ENCODE measurements at places on chromosomes 1 and 21.

- DNase-seq, result no peak
These were observed 32.1 kb downstream of the CACNA1S start for GRCh38 chr1:201080135-201080534.

- no peak for DNase-seq
These were observed 72.9 kb downstream of the SIK1 start for GRCh38 chr21:43354026-43354420.

GRCh38 chr1:225934711-225935110 is 6.3 kb downstream of the LEFTY2 start:
- no peak for DNase-seq

GRCh38 chr1:41783189-41783639 is 135.5 kb downstream of the HIVEP3 start:
- no peak for DNase-seq

GRCh38 chr1:45621895-45622523 is 1.8 kb downstream of the CCDC17 start:
- no peak for DNase-seq

- DNase-seq, result no peak
These were observed 21.9 kb upstream of the ID3 start for GRCh38 chr1:23581219-23581618.

GRCh38 chr1:33284049-33284448 is 27.8 kb downstream of the ZNF362 start:
- DNase-seq, result no peak

DNA sequence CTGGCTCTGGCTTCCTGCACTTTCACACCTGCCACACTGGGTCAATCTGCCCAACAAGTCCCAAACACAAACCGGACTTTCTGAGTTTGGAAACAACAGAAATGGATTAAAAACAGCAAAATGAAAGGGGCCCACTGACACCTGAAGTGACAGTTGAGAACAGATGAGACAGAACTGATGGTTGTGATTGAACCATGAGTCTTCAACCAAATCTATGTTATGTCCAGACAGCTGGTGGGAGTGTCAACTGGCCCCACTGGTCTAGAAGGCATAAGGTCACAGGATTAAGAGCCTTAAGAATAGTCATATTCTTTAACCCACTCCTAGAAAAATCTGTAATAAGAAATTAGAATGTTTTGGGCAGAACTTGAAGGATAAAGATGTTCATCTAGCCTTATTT is 13.0 kb upstream of the ATP13A2 start:
- DNase-seq, result no peak

DNA sequence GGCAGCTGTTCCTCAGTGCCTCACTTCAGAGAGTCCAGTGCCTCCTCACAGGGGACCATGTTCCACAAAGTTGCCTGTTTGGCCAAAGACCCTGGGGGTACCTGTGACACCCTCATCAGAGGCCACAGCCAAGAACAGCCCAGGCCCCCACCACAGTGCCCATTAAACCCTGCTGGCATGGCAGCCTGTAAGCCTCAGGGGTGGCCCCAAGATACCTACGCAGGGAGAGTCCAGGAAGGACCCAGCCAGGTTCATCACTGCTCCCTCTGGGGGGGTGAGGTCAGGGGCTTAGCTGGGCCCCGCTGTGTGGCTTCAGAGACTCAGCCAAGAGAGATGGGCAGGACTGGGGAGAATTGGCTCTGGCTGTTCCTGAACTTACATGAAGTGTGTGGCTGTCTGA is 19.1 kb upstream of the PRDM16 start:
- DNase-seq, result no peak

DNA sequence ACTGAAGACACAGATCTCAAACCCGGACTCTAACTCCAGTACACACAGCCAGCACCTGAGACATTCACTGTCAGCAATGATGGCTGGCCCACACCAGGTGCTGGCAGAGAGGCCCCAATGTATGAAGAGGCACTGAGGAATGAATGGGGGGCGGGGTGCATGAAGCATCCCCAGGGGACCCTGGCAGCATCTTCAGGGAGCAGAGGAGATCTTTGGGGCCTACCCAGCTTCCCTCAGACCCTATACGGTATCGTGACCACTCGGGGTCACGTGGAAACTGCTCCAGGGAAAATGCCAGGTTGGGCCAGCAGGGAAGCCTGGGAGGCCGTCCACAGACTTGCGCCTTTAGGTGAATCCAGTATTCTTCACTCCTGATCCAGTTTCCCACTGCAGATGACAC is 84.3 kb downstream of the NPHP4 start:
- DNase-seq, result no peak

GRCh38 chr1:169091480-169091941 is 15.0 kb upstream of the ATP1B1 start:
- no peak for DNase-seq

- DNase-seq, result no peak
These were observed 429.5 kb downstream of the NPHP4 start for GRCh38 chr1:5562769-5563168.

DNA sequence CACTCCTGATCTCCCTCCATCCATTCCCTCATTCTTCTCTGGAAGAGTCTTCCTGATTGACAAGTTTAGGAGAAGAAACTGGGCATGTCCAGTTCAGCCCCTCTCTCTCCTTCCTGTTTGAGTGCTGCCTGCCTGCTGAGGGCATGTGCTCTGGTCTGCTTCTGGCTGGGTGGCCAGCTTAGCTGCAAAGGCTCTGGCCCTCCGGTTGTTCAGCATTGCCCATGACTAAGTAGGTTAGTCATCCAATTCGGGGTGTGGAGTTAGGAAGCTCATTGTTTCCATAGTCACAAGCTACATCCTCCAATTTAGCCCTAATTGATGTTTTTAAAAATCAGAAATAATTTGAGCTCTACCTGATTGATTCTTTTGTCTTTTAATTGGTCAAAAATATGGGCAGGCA is 25.6 kb upstream of the PLA2G2E start:
- DNase-seq, result no peak

GRCh38 chr1:101136271-101136670 is 100.5 kb upstream of the S1PR1 start:
- no peak for DNase-seq

- DNase-seq, result peak; percentile 77
These were observed 20.3 kb downstream of the ENO1 start for GRCh38 chr1:8858112-8858668.

DNA sequence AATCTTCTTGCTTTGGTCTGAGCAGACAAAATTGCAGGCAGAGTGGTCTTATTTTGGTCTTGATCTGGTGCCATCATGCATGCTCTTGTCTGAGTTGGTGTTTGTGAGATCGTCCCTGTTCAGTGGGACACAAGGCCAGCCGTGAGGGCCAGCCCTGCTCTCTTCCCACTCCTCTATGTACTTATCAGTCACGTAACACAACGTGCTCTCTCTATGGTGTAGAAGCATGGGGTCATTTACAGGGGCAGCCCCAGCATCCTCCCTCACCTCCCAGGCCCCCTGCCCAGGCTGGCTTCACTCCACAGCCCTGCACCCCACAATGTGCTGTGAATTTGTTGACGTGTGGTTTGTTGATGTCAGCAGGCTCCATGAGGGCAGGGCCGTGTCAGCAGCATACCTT is 18.3 kb upstream of the UTS2 start:
- DNase-seq, result no peak

- DNase-seq, result no peak
These were observed 9.9 kb upstream of the NADK start for GRCh38 chr1:1788136-1788535.

- no peak for DNase-seq
These were observed 23.2 kb upstream of the TMEM222 start for GRCh38 chr1:27298632-27299384.

- no peak for DNase-seq
These were observed 774.5 kb downstream of the USP25 start for GRCh38 chr21:16504281-16504680.

DNA sequence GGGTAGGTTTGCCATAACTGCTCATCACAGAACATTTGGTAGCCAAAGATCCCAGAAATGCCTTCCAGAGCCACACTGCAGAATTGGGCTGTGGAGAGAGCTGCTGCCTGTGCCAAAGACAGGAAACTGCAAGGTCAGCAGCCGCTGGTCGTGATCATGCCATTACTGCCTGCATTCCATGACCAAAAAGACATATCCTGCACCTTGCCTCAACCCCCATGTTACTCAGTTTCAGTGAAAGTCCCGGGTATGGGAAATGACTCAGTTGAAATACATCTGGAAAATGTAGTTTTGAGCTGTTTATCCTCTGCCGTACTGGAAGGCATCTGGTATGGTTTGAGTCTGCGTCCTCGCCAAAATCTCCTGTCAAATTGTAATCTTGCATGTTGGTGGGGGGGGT is 161.7 kb downstream of the FCRL5 start:
- DNase-seq, result no peak

DNA sequence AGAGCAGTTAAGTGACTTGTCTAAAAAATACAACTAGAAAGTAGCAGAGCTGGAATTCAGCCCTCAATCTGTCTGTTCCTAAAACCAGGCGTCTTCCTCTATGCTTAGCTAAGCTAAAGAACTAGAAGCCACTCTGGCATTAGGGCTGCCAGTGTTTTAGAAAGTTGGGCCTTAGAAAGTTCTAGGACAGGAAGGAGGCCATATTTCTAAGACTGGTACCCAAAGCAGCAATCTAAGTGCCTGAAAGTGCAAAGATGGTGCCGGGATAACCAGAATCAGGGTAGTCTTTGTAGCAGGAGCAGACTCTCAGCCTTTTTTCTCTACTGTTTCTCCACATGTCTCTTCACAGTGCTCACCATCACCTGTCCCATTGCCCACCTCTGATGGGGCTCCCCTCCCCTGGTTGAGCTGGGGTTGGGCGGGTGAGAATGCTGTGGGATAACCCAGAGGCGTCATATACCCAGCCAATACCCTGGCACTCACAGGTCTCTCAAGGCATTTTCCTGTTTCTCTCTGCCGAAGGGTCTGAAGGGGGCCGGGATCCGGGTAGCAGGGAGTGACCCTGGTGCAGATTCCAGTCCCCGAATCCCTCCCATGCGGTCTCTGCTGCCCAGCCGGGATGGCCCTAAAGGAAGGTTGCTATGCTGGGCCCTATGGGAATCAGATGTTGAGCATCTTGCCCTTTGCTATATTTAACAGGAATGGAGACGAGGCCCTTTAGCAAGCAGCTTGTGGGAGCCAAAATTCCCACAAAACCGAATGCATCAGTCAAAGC is 1.1 kb upstream of the RCSD1 start:
- no peak for DNase-seq

DNA sequence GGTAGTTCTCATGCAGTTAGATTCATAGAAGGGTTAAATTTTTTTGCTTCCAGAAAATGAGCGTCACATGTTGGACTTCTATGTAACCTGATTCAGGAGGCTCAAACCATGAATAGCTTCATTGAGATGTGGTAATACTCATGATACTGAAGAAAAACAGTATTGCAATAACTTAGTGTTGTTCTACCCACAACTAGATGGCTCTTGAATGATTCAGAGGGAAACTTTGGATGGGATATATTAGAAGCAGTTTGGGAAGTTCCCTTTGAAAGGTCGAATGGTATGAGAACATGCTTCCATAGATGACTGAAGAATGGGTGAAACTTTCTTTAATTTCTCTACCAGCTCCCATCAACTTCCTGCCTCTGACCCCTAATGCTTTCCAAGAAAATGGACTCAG is 211.7 kb upstream of the PTGFR start:
- no peak for DNase-seq

- no peak for DNase-seq
These were observed 136.6 kb downstream of the TOMM20 start for GRCh38 chr1:234992065-234992464.

DNA sequence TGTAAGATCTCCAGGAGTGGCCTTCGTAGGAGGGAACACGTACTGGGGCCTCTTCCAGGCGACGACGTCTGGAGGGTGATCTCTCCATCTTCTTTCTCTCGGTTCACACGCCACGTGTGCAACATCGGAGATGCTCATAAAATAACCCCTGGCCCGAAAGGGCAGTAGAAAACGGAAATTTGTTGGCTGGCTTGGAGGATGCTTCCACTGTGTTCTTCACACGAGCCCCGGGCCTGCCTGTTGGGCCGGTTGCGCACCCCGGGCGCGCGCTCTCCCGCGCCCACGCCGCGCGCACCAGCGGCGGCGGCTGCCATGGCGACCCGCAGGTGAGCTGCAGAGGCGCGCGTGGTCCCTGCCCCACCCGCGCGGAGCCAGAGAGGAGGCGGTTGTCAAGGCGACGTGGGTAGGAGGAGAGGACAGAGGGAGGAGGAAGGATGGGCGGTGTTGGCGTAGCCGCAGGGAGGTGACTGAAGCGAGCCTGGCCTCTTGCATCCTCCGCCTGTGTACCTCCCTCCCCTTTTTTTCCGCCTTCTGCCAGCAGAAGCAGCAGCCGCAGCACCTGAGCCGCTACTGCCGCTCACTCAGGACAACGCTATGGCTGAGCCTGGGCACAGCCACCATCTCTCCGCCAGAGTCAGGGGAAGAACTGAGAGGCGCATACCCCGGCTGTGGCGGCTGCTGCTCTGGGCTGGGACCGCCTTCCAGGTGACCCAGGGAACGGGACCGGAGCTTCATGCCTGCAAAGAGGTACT is at the start of gene ELAPOR1:
Gene ELAPOR1 (plus strand): TSS at position 526 of the 752 bp plus-strand sequence. CDS start 69 bp downstream, at position 595.
- peak; percentile 28 for DNase-seq

- DNase-seq, result no peak
These were observed 79.3 kb downstream of the MAP3K7CL start for GRCh38 chr21:29209696-29210095.

- no peak for DNase-seq
These were observed 199.9 kb downstream of the LYPLAL1 start for GRCh38 chr1:219373616-219373935.

GRCh38 chr1:24966121-24966723 is 36.1 kb upstream of the RUNX3 start:
- DNase-seq, result no peak

DNA sequence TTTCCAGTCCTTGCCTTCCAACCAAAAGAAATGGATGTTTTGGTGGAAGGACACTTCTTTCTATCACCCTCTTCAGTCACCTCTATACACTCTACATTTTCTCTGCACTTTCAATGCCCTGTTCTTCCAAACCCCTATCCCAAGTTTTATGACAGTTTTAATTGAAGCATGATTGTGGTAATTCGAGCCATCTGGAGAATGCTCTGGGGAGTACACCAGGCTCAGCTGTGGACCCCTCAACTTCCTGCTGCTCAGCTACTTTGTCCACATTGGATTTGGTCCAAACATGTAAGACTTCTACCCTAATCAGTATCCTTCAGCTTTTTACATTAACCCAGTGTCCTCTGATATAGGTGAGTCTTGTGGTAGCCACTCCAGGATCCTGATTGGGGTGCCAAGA is 129.6 kb downstream of the SYT2 start:
- no peak for DNase-seq

DNA sequence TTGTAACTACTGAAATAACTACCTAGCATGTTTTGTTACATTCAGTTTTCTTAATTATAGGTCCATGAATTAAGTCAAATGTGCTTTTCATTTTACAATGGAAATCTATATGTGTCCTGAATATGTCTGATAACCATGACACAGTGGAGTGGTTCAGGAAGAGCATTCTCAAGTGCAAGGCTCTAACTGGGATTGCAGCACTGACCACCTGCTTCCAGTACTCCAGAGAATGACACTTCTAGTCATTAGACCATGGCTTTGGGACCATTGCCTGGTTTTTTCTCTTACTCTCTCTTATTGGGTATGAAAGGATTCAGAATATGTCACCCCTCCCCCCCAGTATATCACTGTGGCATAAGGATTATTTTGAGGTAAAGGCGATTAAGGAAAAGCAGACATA is 204.9 kb upstream of the CACYBP start:
- no peak for DNase-seq

GRCh38 chr1:223720971-223721591 is 8.7 kb downstream of the CAPN2 start:
- no peak for DNase-seq

- no peak for DNase-seq
These were observed 57.3 kb downstream of the SYF2 start for GRCh38 chr1:25174730-25175612.

All from HL-60 (cell line).